ENCODE measurements at places on chromosomes 3 and 15.

- DNase-seq: no peak
These were observed 174.8 kb upstream of the BHLHE40 start for GRCh38 chr3:4804161-4805058.

GRCh38 chr3:84759361-84759760, 199.4 kb upstream of the CADM2 start:
- DNase-seq: no peak

DNA sequence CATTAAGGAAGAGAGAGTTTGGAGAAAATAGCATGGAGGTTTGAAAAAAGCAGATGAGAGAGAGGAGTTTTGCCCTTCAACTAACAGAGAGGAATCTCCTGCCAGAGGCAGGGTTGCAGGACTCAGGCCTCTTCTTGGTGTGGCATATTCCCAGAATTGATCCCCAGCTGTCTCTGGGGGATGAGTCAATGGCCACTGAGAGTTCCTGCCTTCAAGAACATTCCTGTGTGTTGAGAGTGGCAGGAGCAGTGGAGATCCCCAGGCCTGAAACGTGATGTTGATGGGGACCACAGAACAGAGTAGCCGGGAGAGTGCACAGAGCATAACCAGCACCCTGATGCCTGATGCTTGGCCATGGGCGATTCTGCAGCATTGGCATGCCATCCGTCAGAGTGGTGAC, 348.4 kb upstream of the THBS1 start:
- no peak for DNase-seq

- DNase-seq: peak; percentile 25
These were observed 10.7 kb downstream of the IGF1R start for GRCh38 chr15:98658831-98659699.

All from NCI-H774 (cell line).